Glutamatergic neuron (in vitro differentiated cells): ENCODE measurements at places on chromosomes 7 and 10.

GRCh38 chr7:66896441-66896840 lies 24.6 kb upstream of the TMEM248 start:
- no peaks in the 10 kb centered on the region for H3K27me3 ChIP-seq
- DNase-seq, result no peak
- H3K4me3 ChIP-seq, result no peak overlapping the region
- H3K27ac ChIP-seq, result no peak overlapping the region
- no peaks in the 10 kb centered on the region for H3K36me3 ChIP-seq

- H3K27me3 ChIP-seq, result no peaks in the 10 kb centered on the region
- no peak for DNase-seq
- no peak overlapping the region for H3K4me3 ChIP-seq
- H3K27ac ChIP-seq, result no peak overlapping the region
- no peaks in the 10 kb centered on the region for H3K4me1 ChIP-seq
- no peaks in the 10 kb centered on the region for H3K36me3 ChIP-seq
These were observed 86.3 kb upstream of the PIK3CG start for GRCh38 chr7:106778656-106779250.

DNA sequence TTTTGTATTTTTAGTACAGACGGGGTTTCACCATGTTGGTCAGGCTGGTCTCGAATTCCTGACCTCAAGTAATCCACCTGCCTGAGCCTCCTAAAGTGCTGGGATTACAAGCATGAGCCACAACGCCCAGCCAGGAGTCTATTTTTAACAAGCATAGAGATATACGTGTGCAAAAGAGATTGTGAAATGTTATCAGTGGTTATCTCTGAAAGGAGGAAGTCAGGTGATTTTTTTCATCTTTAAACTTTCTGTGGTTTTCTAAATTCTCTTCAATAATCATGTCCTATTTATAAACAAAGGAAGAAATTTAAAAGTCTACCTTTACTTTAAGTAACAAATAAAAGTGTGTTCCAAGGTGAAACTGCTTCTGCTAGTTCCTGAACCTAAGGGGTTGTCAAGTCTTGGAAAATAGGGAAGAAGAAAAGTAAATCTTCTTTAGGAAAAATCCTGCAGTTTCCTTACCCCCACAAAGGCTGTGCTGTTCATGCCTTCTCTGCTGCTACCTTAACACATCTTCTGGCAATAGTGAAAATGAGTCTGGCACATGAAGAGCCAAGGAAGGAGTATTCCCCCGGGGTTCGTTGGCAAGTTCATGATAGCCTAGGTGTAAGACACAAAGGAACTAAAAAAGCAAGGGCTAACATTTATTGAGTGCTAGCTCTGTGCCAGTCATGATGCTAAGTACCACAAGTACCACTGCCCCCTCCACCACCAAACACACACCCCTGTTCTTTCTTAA lies 51.1 kb downstream of the CYP26A1 start:
- no peaks in the 10 kb centered on the region for H3K4me1 ChIP-seq
- no peak overlapping the region for H3K4me3 ChIP-seq
- H3K27me3 ChIP-seq, result peaks cover 16% of the 10 kb centered on the region
- no peak overlapping the region for H3K27ac ChIP-seq

DNA sequence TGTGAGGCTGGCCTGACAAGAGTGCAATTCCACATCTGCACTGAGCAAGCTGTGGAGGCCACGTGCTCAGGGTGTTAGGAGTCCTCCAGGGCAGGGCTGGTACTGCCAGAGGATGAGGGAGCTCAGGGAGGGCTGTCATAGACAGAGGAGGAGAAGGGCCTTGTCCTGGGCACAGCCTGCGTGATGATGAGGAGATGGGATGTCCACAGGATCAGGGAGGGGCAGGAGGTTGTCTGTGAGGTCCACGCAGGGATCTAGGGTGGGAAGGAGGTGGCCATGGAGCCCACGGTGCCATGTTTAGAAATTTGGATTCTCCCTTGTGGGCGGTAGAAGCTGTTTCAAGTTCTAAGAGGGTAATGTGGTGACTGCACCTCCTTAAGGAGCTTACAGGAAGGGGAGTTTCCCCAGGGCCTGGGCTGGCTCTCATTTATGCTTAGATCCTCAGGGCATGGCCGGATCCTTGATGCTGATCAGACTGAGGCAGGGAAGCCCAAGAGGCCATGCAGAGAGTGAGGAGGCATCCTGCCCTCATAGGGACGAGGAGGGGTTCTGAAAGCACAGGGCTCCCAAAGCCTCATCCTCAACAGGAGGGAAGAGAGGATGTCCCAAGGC lies 30.3 kb downstream of the CHAT start:
- DNase-seq, result no peak
- no peaks in the 10 kb centered on the region for H3K36me3 ChIP-seq
- H3K4me3 ChIP-seq, result no peak overlapping the region

GRCh38 chr10:24571870-24572450 lies 151.7 kb downstream of the ARHGAP21 start:
- H3K36me3 ChIP-seq, result peaks cover 6% of the 10 kb centered on the region
- no peak for DNase-seq
- peaks cover 4% of the 10 kb centered on the region for H3K4me1 ChIP-seq
- H3K4me3 ChIP-seq, result no peak overlapping the region
- H3K27me3 ChIP-seq, result peaks cover 7% of the 10 kb centered on the region
- H3K27ac ChIP-seq, result no peak overlapping the region

- no peaks in the 10 kb centered on the region for H3K36me3 ChIP-seq
- H3K27me3 ChIP-seq, result no peaks in the 10 kb centered on the region
These were observed 297.8 kb upstream of the PRKCQ start for GRCh38 chr10:6877722-6878392.
